NCI-H2029 treated with DMSO at 0.1 percent for 48 hours (cell line): ENCODE measurements at places on chromosomes 1 and 21.

DNA sequence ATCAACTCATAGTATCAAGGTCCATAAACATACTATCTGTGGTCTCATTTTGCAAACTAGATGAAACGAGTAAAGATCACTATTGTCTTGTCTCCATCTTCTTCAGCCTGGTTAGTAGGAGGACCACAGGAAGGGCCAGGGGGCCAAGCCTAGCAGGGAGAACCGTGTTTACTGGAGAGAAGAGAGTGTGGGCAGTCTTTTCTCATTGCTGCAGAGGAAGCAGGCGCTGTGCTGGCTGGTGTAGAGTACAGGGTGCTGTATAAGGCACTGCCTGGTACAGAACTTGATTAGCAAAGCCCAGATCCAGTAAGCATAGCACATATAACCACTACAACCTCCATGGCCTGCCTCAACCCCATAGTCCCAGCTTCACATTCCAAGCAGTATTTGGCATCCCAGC is 10.0 kb upstream of the B4GALT3 start:
- DNase-seq, result no peak

DNA sequence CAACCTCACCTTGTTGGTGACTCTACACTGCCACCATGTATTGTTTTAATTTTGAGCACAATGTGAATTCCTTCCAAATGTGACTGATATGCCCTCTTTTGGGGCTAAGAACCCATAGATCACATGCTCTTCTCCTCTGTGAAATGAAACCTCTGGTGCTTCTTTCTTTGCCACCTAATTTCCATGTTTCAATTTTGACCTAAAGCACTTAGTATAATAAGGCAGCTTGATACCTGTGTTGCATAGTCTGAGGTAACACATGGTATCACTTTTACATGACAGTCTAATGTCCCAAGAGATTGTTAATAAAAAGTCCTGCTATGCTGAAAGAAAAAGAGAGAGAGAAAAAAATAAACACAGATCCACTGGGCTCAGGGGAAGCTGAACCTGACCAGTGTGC is 24.2 kb downstream of the CLEC20A start:
- no peak for DNase-seq

DNA sequence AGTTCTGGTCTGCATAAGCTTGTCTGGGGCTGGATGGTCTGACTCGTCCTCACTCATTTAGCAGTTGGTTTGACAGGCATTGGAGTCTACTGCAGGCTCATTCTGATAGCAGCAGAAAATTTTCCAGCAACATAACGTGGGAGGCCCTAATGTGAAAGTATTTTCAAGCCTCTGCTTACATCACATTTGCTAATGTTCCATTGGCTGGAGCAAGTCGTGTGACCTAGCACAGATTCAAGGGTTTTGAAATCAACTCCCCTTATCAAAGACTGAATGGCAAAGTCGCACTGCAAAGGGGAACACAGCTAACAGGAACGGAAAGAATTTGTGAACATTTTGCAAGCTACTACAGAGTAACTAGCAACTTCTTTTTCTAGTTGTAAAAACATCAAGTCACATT is 2.3 kb upstream of the USH2A start:
- no peak for DNase-seq

- DNase-seq, result no peak
Observed at GRCh38 chr21:26965907-26966581, 844 bp downstream of the ADAMTS5 start.

DNA sequence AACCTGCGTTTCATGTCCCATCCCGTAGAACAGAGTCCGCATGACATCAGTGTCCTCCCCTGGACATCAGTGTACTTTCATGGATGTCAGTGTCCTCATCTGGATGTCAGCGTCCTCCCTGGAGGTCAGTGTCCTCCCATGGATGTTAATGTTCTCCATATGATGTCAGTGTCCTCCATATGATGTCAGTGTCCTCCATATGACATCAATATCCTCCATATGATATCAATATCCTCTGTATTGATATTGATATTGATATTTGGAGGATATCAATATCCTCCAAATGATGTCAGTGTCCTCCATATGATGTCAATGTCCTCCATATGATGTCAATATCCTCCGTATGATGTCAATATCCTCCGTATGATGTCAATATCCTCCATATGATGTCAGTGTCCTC is 284.9 kb downstream of the AJAP1 start:
- no peak for DNase-seq

GRCh38 chr1:45329445-45329844 is 2.8 kb downstream of the HPDL start:
- DNase-seq, result no peak

GRCh38 chr1:221511797-221512196 is 230.1 kb downstream of the DUSP10 start:
- no peak for DNase-seq

GRCh38 chr1:241706967-241707366 is 54.9 kb downstream of the WDR64 start:
- no peak for DNase-seq

- no peak for DNase-seq
Observed at GRCh38 chr1:21936366-21937031, 611 bp downstream of the HSPG2 start.

DNA sequence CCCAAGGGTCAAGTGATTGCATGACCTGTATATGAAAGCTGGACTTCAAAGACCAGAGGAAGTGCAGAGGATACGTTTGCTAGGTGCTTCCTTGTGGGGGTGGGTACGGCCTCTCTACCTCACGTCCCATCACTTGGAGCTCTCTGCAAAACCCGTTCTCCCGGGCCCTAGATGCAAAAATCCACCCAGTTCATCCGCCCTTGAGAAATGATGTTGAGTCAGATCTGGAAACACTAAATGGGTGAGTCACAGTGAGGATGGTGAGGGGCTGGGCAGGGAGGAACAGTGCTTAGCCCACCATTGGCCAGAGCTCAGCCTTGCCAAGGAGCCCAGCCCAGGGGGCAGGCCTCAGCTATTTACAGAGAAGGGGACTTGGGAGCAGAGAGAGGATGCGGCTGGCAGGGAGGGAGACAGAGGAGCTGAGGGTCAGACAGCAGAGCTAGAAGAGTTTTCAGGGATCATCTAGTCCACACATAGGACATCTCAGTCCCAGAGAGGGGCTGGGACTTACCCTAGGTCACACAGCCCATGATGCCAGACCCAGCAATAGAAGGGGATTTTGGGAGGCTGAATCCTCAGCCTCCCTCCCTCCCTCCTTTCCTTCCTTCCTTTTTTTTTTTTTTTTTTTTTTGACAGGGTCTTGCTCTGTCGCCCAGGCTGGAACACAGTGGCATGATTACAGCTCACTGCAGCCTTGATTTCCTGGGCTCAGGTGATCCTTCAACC is 14.6 kb downstream of the ARHGEF10L start:
- DNase-seq, result no peak

DNA sequence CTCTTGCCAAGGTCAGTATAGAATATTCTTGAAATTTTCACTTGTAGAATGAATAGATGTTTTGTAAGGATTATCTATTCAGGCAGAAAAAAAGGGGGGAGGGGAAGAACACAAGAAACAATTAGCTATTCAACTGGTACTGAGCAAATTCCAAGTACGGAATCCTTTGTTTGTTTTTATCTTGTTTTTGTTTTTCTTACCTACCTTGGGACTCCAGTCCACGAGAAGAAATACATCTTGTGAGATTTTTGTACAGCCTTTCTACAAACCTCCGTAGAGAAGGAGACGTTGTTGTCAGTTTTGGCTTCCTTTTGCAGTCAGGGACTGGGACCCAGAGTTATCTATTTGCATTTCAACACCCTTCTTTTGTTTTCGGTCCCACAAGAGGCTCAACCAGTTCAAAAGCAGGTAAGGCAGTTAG is 36.0 kb downstream of the ZNF281 start:
- no peak for DNase-seq

- DNase-seq, result no peak
Observed at GRCh38 chr1:41735631-41736260, 183.0 kb downstream of the HIVEP3 start.

- DNase-seq, result no peak
Observed at GRCh38 chr1:53122961-53123413, 19.5 kb downstream of the SLC1A7 start.

GRCh38 chr1:22259551-22260282 is 116.8 kb upstream of the WNT4 start:
- DNase-seq, result peak; percentile 72

DNA sequence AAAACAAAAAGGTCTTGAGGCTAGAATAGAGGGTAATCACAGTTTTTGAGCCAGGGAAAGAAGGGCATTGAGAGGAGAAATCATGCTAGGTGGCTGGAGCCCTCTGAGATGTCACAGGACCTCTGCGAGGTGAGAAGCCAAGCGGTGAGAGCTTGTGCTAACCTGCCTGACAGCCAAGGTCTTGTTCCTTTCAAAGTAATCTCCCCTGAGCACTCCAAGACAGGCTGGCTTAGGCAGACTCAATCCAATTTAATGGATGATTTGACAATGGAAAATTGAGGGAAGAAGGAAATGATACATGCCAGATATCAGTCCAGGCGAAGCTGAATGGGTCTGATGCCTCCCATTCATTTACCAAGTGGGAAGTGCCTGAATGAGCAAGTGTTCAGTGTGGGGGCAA is 311.9 kb upstream of the PTBP2 start:
- DNase-seq, result no peak

DNA sequence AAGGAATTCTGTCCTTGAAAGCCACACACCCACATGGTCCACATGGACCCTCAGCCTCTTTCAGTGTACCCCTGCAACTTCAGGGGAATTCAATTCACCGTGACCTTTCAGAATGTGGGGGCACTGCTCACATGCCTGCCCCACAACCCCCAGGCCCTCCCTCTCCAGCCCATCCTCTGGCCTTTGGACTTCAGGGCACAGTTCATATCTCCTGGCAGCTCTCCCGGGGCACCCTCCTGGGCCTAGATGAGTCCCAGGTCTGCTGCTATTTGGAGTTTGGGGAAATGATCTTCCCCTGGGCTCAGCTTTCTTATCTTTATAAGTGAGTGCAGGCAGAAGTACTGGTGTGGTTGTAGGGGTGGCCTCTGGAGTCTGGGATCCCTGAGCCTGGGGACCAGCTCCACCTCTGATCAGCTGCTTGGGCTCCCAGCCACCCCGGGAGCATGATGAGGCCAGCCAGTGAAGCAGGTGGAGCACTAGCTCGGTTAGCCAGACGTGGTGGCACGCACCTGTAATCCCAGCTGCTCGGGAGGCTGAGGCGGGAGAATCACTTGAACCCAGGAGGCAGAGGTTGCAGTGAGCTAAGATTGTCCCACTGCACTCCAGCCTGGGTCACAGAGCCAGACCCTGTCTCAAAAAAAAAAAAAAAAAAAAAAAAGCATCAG is 15.8 kb downstream of the C1orf167 start:
- DNase-seq, result no peak

DNA sequence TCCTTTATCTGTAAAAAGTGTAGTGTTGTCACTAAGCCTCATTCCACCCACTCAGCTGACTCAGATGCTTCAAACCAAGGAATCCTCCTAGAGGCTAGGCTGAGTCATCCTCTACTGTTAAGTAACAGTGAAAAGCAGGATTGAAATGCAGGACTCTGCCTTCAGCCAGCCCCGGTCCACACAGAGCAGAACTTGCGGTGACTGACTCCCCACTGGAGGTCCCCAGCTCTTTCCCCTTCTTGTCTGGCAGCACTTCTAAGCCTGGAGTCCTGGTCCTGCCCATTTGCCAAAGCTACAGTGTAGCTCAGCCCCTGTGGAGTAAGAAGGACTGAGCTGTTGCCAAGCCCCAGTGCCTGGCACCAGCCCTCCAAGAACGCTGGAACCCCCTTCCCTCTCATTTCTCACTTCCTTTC is 1.7 kb downstream of the RAB7B start:
- no peak for DNase-seq

- no peak for DNase-seq
Observed at GRCh38 chr1:243364330-243364729, 108.5 kb downstream of the SDCCAG8 start.

GRCh38 chr1:28256197-28256827 is 3.0 kb upstream of the SESN2 start:
- DNase-seq, result no peak

DNA sequence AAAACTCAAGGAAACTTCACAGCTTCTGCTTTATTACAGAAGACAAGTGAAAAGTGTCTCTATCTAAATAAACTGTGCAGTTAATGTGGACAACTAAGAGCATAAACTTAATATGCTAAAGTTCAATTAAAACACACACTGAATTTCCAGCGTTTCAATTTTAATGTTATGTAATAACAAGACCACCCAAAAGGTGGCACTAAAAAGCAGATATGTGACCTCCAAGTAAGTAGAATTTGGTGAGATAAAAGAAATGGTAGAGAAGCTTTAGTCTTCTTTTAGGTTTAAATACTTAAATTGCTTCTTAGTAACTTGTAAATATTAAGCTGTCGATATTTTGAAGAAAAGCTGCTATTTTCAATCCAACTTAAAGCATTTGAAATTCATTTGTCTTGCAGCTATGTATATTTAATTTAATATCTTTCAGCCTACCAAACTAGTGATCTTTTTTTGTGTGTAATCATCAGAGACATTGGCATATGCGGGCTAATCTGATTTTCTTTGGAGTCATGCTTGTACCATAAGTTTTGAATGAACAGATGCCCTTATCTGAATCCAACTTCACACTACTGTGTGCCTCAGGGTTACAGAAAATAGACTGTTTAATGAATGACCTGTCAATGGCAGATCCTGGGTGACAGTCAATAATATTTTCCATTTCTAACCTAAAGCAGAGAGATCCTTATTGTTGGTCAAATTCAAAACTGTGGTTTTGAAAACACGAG is 36.5 kb upstream of the ADAMTS1 start:
- no peak for DNase-seq

- DNase-seq, result no peak
Observed at GRCh38 chr1:15758953-15759661, 512 bp downstream of the FBLIM1 start.

- no peak for DNase-seq
Observed at GRCh38 chr1:91603409-91603808, 102.8 kb downstream of the CDC7 start.

DNA sequence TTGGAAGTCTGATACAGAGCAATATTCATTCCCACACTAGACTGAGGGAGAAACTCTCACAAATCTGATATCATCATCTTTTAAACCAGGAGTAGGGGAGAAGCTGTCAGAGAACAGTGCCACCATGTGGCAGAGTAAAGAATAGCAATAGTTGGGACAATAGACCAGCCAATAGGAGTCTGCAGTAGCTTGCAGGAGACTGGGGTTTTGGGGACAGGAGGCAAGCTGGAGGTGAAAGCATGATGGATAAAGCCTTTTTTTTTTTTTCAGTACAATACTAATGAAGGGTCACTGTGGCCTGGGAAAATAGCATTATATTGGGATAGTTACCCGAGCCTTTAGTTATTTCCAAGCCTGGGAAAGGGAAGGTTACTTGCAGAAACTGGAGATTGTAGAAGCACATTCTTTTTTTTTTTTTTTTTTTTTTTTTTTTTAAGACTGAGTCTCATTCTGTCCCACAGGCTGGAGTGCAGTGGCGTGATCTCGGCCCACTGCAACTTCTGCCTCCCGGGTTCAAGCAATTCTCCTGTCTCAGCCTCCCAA is 120.7 kb downstream of the S1PR1 start:
- peak; percentile 93 for DNase-seq

- DNase-seq, result no peak
Observed at GRCh38 chr1:166952002-166952746, 23.2 kb downstream of the ILDR2 start.

GRCh38 chr21:16651956-16652355 is 860.9 kb upstream of the CXADR start:
- DNase-seq, result no peak

GRCh38 chr1:94315552-94316116 is 78.2 kb upstream of the ARHGAP29 start:
- DNase-seq, result no peak
